ENCODE measurements at places on chromosomes 1 and 21.

DNA sequence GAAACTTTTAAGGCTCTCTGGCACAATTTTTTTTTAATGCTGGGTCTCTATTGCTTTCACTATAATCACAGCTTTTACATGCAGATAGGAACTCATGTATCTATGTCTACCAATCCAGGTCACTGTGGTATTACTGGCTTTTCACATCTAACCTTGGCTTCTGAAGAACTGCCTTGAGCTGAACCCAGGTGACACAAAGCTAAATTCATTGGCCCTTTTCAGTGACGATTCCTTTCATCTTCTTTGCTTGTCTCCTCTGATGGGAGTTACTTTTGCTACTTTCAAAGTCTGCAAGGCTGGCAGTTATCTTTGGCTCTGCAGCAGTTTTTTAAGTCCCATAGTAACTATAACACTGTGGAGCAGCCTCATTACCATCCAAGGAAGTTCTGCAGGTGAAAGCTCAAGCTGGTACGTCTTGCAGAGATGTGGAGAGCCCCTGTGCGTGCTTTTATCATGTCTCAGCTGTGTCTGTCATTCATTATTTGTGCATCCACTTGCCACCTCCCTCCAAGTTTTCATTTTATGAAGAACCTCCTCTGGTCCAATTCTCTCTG is 364.3 kb downstream of the VAV3 start:
- DNase-seq, result no peak

DNA sequence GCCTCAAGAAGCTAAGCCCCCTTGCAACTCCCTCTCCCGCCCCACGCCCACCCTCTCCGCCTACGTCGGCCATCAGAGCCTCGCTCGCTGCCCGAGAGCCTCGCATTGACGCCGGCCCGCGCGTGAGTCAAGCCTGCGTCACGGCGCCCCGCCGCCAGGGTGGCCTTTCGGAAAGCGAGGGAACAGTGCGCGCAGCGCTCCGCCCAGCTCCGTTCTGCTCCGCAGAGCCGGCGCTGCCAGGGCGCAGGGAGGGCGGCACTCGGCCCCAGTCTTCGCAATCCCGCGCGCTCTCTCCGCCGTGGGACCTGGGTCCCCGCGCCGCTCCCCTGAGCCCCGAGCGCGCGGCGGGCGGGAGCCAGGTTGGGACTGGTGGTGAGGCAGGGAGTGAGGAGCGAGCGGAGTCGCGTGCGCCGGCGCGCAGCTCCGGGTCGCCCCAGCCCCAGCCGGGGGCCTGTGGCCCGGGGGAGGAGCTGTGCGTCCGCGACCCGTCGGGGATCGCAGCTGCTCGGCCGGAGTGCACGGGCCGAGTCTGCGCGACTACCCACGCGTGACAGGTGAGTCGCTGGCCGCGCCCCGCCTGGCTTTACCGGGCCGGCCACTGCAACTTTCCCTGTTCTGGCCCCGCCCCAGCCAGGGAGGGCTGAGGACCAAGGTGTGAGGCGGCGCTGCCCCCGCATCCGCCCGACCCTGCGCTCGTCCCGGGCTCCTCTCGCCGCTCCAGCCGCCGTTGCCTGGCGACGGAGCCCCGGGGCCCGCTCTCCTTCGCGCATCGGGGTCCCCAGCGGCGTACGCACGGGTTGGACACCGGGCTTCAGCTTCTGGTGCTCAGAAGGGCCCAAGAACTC is at the start of gene SLC6A17:
Gene SLC6A17, plus strand, starts transcription at position 165 of the 845 bp plus-strand sequence. CDS start 16,436 bp downstream, outside the sequence.
- DNase-seq, result peak; percentile 37

- DNase-seq, result no peak
Observed at GRCh38 chr21:39315603-39316445, 2.4 kb upstream of the BRWD1 start.

- no peak for DNase-seq
Observed at GRCh38 chr1:52567943-52568342, 15.1 kb upstream of the TUT4 start.

GRCh38 chr1:109705411-109705810 is 6.6 kb upstream of the GSTM5 start:
- no peak for DNase-seq

DNA sequence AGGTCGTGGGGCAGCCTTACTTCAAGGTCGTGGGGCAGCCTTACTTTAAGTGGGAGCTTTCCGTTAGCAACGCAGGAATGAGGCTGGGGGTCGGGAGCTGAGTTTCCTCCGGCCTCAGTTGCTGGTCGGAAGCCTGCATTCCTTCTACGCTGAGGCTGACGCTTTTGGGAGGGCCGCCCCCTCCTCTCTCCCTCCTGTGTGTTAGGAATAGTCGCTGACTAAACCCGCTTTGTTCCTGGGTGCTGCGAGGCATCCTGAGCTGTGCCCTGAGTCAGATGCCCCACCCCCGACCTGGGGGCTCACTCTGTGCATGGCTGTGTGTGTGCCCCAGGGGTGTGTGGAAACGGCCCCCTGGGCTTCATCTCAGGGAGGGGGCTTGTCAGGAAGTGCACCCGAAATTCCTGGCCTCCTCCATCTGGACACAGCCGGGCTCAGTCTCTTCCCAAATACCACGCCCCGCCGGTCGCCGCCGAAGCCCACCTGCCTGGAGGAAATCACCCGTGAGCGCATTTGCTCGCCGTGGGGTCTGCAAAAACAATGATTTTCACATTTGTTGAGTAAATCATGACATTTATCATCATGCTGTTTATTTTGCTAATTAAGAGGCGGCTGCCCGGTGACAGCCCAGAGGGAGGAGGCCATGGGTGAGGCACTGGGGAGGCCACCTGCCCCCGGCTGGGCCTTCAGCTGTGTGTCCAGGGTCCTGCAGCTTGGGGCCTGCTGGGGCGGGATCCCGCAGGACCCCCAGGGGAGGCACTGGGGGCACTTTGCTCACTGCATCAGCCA is 121.4 kb downstream of the PRDM16 start:
- DNase-seq, result no peak

DNA sequence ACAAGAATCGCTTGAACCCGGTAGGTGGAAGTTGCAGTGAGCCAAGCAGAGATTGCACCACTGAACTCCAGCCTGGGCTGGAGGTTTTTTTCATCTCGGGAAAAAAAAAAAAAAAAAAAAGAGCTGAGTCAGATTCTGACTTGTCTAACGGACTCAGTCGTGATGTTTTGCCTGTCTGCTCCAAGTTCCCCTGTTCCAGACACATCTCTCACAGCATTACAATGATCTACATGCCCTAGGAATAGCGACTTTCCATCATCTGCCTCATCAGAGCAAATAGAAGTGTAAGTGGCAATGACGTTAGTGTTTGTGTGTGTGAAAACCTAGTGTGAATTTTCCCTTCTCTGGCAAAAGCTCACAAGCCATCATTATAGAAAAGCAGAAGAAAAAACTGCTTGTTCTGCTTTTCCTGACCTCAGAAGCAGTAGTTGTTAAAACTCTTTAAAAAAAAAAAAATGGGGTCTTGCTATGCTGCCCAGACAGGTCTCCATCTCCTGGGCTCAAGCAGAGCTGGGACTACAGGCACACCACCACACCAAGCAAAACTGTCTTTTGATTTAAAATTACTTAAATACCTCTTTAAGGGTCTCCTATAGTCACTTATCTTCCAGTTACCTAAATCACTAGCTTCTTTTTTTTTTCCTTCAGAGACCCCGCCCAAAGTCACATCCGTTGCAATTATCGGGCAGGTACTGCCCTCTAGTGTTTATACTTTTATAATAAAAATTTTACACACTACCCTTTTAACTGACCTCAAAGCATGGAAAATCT is 37.3 kb downstream of the PLEKHO1 start:
- DNase-seq, result peak; percentile 67

- DNase-seq, result no peak
Observed at GRCh38 chr1:11198851-11199594, 9.9 kb downstream of the ANGPTL7 start.

GRCh38 chr1:211730347-211730746 is 54.9 kb upstream of the NEK2 start:
- no peak for DNase-seq

GRCh38 chr1:11059155-11059967 is 457 bp downstream of the SRM start:
- DNase-seq, result no peak

- no peak for DNase-seq
Observed at GRCh38 chr1:18831656-18832055, 27.8 kb downstream of the TAS1R2 start.

DNA sequence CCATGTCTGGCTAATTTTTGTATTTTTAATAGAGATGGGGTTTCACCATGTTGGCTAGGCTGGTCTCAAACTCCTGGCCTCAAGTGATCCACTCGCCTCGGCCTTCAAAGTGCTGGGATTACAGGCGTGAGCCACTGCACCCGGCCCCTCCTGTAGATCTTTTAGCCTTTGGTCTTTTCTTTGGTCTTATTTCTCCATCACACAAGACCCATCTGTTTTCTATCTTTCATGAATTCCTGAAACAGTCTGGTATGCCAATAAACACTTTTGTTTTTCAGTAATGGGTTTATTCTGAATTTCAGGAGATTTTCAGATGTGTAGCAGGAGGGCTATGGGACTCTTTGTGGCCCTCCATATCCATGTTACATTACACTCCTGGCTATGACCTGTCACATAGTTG is 23.2 kb downstream of the ERRFI1 start:
- DNase-seq, result no peak

DNA sequence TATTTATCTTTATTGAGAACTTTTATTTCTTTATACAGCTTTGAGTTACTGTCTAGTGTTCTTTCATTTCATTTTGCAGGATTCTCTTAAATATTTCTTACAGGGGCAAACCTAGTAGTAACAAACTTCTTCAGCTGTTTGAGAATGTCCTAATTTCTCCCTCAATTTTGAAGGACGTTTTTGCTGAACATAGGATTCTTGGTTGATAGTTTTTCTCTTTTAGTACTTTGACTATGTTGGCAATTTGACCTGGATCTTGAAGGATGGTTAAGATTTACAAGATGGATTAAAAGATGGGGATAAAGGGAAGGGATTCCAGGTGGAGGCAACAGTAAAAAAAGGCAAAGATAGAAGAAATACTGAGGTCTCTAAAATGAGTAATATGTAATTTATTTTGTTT is 38.9 kb downstream of the XPR1 start:
- no peak for DNase-seq

- no peak for DNase-seq
Observed at GRCh38 chr1:8980656-8981055, 35.0 kb downstream of the CA6 start.

DNA sequence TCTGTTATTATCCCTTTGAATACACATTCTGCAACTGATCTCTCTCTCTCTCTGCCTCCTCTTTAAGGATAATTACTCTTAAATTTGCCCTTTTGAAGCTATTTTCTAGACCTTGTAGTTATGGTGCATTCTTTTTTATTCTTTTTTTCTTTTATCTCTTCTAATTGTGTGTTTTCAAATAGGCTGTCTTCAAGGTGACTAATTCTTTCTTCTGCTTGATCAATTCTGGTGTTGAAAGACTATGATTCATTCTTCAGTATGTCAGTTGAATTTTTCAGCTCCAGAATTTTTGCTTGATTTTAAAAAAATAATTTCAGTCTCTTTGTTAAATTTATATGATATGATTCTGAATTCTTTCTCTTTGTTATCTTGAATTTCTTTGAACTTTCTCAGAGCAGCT is 95.6 kb upstream of the GPR52 start:
- DNase-seq, result no peak

GRCh38 chr1:219128957-219129356 is 44.7 kb upstream of the LYPLAL1 start:
- no peak for DNase-seq

DNA sequence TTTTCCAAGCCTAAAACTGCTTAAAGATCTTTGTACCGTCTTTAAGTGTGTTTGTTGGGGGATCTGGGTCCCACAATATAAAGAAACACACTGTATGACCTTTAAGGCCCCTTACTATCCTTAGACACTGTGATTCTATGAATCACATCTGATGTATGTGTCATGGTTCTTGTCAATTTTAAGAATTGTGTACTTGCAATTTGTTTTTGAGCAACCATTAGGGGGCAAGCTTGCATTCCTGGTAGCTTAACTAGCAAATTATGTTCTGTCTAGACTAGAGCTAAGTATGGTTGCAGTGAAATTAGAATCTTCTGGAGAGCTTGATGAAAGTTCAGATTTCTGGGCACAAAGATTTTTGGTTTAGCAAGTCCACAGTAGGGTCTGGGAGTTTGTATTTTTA is 219.5 kb downstream of the TPR start:
- DNase-seq, result peak; percentile 72

DNA sequence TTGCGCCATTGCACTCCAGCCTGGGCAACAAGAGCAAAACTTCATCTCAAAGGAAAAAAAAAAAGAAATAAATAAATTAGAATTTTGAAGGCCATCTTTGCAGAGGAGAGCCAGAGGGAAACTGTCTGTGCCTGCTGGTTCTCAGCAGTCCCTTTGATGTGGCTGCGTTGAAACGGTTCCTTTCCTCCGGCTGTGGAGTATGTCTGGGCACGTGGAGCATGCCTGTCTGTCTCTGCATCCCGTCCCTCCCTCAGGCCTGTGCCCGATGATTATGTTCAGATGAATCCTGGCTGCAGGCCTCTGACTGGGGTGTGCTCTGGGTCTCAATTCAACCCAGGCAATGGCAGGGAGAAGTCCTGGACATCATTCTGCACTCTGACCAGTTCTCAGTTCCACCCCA is 33.4 kb downstream of the KIAA1614 start:
- DNase-seq, result no peak

DNA sequence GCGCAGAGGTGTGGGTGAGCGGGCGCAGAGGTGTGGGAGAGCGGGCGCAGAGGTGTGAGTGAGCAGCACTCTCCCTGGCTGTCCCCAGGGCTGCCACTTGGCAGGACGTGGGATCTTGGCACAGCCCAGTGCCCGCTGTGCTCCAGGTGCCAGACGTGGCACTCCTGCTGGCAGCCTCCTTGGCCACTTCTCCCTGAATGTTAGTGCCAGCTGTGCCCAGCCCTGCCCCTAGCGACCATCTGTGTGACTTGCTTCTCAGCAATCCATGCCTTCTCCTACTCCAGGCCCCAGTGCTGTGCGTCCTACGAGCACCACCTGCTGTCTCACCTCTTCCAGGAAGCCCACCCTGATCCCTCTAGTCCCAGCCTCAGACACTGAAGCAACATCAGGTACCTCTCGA is 30.5 kb downstream of the KRTAP10-1 start:
- peak; percentile 49 for DNase-seq

GRCh38 chr1:49864581-49864980 is 159.2 kb downstream of the AGBL4 start:
- DNase-seq, result no peak

DNA sequence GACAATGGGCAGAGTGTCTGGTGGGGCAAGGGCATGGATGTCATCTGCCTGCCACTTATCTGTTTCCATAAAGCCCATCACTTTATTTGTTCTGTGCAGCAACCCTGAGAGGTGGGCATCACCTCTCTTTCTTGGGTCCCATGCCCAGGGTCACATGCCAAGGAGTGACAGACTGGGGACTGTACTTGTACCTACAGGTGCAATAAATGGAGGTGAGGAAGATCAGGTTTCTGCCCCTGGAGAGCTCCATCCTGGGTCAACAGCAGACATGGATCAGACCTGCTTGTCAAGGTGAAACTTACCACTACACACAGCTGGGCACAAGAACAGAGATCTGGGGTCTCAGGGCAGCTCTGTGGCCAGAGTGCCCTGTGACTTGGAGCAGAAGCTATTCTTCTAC is 18.4 kb upstream of the PRDM16 start:
- DNase-seq, result no peak

- no peak for DNase-seq
Observed at GRCh38 chr1:245875581-245876261, 631.4 kb downstream of the SMYD3 start.

All from NCI-H526 treated with DMSO at 0.1 percent for 48 hours (cell line).